COLO829 (cell line): ENCODE measurements at places on chromosomes 2 and 18.

GRCh38 chr18:60753753-60754152, 381.2 kb upstream of the MC4R start:
- DNase-seq: no peak

GRCh38 chr18:37270038-37270665, 295.4 kb downstream of the CELF4 start:
- DNase-seq: peak; percentile 25

- DNase-seq: peak; percentile 45
Observed at GRCh38 chr2:233832869-233833311, 21.4 kb downstream of the HJURP start.

GRCh38 chr2:23900541-23901322, 26.2 kb downstream of the ATAD2B start:
- DNase-seq: no peak

- no peak for DNase-seq
Observed at GRCh38 chr18:10580215-10580614, 54.4 kb downstream of the NAPG start.
